ENCODE measurements at places on chromosomes 16 and 17.

GRCh38 chr16:66337463-66338188 lies 28.9 kb upstream of the CDH5 start:
- DNase-seq: no peak

GRCh38 chr17:37177254-37177870 lies 198.4 kb upstream of the C17orf78 start:
- no peak for DNase-seq

DNA sequence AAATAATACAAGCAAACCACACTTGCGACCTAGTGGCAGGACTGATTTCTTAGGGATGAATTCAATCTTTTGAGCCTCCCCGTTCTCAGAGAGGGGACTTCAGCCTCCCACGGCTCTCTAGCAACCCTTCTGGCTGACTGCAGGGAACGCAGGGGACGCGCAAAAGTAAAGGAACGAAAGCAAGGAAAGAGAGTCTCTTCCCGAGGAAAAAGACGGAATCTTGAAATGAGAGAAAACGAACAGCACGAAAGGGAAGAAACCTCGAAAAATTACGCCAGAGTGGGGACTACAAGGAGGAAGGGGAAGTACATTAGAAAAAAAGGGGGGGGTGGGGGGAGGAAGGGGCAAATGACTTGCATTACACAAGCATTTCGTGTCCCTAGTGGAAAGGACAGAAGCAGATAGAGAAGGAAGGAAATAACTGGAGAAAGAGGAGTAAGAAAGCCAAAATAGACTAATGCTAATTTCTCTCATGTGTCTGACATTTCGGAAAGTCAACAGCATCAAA lies 1.2 kb downstream of the GRB2 start:
- peak; percentile 51 for DNase-seq

- no peak for DNase-seq
These were observed 393.2 kb upstream of the MAF start for GRCh38 chr16:79993629-79994209.

DNA sequence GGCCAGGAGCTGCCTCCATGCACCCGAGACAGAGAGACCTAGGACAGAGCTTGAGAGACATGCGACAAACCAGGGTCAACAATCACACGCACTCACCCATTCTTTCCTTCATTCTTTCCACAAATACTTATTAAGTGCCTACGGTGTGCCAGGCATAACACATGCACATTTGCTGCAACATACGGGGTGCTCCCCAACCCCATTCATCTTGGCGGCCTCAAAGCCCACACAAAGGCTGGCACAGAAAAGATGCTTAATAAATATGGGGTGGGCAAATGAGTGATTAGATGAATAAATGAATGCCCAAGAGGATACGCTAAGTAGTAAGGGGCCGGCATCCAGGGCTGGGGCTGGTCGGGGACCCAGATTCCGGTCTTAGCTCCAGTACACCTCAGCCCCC lies 117.9 kb downstream of the ZNF423 start:
- DNase-seq: no peak

GRCh38 chr17:74957935-74958740 lies 14.4 kb downstream of the HID1 start:
- peak; percentile 68 for DNase-seq
